ENCODE measurements at places on chromosomes 2 and 18. TPM values are rescaled to one million over a fixed set of nuclear protein-coding genes. Genes with fewer than 3 reads are reported as not detected.

DNA sequence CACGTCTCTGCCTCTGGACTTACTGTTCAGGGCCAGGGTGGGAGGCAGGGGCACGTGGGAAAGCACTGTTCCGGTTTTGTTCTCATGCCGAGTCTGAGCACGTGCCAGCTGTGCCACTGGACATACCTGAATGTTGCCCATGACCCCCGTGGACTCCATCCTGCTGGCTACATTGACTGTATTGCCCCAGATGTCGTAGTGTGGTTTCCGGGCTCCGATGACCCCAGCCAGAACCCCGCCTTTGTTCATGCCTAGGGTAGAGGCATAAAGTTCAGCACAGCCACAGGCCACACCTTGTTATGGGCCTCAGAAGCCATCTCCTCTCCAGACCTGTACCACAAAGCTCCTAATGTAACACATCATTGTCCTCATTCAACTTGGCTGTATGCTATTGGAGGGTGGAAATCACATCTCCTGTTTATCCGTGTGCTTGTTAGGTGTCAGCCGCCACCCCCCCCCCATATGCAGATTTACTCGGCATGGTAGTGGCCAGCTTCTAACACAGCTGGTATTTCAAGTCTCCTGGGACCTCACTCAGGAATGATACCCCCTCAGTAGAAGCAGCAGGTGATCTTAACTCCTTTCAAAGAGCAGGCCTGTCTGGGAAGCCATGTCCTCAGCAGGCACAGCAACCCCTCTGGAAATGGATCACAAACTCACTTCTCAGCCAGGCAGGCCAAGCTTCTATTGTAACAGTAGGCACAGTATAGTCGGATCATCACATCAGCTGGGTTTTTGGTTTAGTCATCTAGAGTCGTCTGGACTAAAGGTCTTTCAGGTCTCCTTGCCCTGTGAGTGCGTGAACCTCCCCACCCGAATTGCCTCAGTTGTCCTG is 27.6 kb downstream of the CENPO start:
- peaks cover 38% of the 10 kb centered on the region for H3K4me1 ChIP-seq
- no peak overlapping the region for H3K4me3 ChIP-seq

The CWC22 gene
- total RNA-seq: 16.7 TPM

GRCh38 chr2:39524756-39525635 is 87.9 kb upstream of the MAP4K3 start:
- no peaks in the 10 kb centered on the region for H3K27me3 ChIP-seq
- peaks cover 47% of the 10 kb centered on the region for H3K4me1 ChIP-seq
- no peak for DNase-seq
- peak overlapping the region; percentile 91 for H3K27ac ChIP-seq
- H3K4me3 ChIP-seq: no peak overlapping the region
- peaks cover 25% of the 10 kb centered on the region for H3K36me3 ChIP-seq

The SLC19A3 gene
- total RNA-seq: not detected

- H3K4me1 ChIP-seq: peaks cover 12% of the 10 kb centered on the region
- no peak overlapping the region for H3K27ac ChIP-seq
- no peaks in the 10 kb centered on the region for H3K27me3 ChIP-seq
- no peak overlapping the region for H3K4me3 ChIP-seq
- H3K36me3 ChIP-seq: 0 out of 2 replicates have a peak, but pooled peaks cover 7% of the 10 kb centered on the region
Measured at GRCh38 chr2:32732912-32733472, 105.1 kb downstream of the TTC27 start.

DNA sequence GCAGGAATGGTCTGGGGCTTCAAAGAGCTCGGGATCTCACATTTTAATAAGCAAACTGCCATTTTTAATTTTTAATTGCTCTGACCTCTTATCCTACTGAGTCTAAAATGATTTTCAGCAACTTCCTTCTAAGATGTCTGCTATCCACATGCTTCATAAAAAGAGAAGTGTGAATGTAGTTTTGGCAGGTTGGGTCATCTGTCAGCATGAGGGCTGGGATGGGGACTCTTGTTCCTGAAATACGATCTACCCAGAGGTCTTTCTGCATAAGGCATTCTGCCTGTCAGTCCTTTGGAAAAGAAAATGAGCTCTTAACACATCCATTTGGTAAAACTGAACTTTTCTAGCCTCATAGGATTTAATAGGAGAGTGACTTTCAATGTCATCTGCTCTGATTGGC is 252.8 kb upstream of the APCDD1 start:
- peaks cover 7% of the 10 kb centered on the region for H3K4me1 ChIP-seq
- H3K4me3 ChIP-seq: no peak overlapping the region
- DNase-seq: no peak
- no peak overlapping the region for H3K27ac ChIP-seq
- peaks cover 22% of the 10 kb centered on the region for H3K27me3 ChIP-seq

DNA sequence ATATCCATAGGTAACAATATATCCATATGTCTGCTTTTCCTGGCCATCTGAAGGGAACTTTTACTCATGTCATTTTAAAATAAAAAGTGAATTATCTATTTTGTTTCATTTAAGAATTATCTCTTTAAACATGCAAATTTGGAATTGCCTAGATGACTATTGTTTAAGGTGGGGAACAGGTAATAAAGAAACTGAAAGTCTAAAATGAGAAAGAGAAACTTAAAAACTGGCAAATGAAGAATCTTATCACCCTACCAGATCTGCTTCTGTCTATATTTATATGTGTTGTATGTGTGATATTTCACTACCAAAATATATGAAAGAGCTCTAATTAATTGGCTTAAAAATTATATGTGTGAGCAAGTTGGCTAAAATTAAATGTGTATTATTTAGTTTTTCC is 243.2 kb upstream of the KCNH7 start:
- H3K27me3 ChIP-seq: no peaks in the 10 kb centered on the region
- no peaks in the 10 kb centered on the region for H3K36me3 ChIP-seq
- H3K27ac ChIP-seq: no peak overlapping the region
- no peak overlapping the region for H3K4me3 ChIP-seq
- no peak for DNase-seq
- H3K4me1 ChIP-seq: no peaks in the 10 kb centered on the region

The ACMSD gene
- total RNA-seq: not detected

DNA sequence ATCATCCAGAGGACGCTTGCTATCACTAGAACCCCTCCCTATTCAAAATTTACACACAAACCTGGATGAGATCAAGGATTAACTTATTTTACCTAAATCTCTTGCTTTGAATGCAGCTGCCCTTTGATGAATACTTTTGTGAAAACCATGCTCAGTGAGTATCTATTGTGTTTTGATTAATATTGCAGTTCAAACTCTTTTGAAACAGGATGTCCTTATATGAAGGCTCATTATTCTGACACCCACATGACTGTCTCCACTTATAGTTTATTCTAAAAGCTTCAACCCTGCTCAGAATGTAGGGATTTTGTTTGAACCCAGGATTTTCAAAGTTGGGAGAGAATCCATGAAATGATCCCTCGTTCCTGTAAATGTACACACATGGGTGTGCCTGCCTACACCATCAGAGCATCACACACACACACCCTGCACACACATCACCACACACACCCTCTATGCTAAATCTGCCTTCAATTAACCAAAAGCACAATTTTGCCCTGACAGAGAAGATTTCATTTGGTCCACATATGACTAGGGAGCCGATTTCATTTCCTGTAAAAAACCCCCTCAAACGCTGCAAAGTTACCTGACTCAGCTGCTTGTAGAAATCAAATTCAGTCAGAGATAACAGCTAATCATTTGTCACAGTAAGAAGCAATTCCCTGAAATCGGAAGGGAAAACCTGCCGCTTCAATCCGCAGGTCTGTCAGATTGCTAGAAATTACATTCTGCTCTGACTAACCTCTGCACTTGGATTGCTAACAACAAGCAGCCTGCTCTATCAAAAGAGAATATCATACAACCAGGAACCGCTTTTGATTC is 65.2 kb downstream of the ZEB2 start:
- peak overlapping the region; percentile 81 for H3K4me3 ChIP-seq
- 0 out of 2 replicates have a peak, but pooled peaks cover 2% of the 10 kb centered on the region for H3K27me3 ChIP-seq
- peaks cover 86% of the 10 kb centered on the region for H3K4me1 ChIP-seq
- peaks cover 6% of the 10 kb centered on the region for H3K36me3 ChIP-seq
- DNase-seq: no peak
- peak overlapping the region; percentile 92 for H3K27ac ChIP-seq

DNA sequence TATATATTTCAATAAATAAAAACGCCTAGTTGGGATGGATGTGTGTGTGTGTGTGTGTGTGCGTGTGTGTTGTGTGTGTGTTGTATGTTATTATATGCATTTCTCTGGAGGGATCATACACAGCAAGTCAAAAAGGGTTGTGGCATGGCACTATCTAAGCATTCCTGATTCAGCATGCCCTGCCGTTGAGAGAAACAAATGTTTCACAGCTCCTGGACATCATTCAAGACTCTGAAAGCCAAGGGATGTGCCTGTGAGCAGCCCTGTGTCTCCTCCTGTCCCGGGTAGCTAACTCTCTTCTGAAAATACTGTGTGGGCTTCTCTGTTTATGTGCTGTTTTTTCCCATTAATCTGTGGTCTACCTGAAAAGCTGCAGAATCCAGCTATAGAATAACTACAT is 197.9 kb upstream of the SETBP1 start:
- no peak for DNase-seq
- H3K4me1 ChIP-seq: no peaks in the 10 kb centered on the region
- H3K36me3 ChIP-seq: no peaks in the 10 kb centered on the region
- H3K27ac ChIP-seq: no peak overlapping the region

DNA sequence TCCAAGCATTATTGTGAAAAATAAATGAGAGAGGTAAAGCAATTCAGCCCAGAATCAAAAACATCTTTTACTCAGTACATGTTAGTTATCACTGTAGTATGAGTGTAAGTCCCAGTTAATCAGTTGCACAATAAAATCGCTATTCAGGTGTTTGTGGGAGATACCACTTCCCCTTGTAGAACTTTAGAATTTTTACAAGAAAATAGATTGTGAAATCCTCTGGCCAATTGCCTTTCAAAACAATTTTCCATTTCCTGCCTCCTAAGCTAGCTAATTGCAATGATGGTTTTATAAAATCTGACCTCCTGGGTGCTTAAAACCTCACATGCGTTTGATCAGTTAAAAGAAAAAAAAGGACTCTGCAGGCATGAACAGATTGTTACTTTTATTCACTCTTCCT is 332.5 kb downstream of the PID1 start:
- H3K27me3 ChIP-seq: no peaks in the 10 kb centered on the region
- peaks cover 18% of the 10 kb centered on the region for H3K36me3 ChIP-seq
- no peak overlapping the region for H3K4me3 ChIP-seq
- H3K27ac ChIP-seq: no peak overlapping the region

- peaks cover 56% of the 10 kb centered on the region for H3K4me1 ChIP-seq
- DNase-seq: peak; percentile 80
- H3K27me3 ChIP-seq: no peaks in the 10 kb centered on the region
- H3K27ac ChIP-seq: peak overlapping the region; percentile 91
Measured at GRCh38 chr2:62501794-62502500, 4.0 kb downstream of the TMEM17 start.

DNA sequence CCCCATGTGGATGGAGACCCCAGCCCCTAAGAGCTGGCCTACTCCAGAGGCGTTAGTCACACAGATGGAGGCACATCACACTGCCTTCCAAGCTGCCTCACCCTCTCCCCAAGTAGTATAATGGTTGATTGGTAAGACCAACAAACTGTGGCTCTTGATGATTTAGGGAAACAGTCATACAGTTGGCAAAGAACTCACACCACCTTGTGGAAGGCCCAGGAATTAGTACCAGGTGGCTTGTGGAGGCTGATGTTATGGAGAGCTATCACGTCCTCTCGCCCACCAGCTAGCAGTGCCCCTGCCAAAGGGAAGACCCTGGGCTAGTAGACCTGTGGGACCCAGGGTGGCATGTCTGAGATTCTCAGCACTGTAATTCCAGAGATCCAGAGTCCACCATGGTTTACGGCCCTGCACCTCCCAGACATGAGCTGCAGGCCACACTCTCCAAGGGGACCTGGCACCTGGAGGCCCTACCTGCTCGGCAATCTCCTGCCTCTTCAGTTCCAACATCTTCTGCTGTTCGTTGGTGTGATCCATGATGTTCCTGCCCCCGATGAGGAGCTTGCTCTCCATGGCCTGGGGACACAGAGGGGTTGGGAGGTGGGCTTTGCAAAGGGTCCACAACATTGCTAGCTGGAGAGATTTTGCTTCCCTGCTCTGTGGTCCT is 26.3 kb downstream of the KIF3C start:
- no peak for DNase-seq
- no peaks in the 10 kb centered on the region for H3K36me3 ChIP-seq
- H3K27me3 ChIP-seq: peaks cover 1% of the 10 kb centered on the region
- H3K4me1 ChIP-seq: peaks cover 18% of the 10 kb centered on the region

DNA sequence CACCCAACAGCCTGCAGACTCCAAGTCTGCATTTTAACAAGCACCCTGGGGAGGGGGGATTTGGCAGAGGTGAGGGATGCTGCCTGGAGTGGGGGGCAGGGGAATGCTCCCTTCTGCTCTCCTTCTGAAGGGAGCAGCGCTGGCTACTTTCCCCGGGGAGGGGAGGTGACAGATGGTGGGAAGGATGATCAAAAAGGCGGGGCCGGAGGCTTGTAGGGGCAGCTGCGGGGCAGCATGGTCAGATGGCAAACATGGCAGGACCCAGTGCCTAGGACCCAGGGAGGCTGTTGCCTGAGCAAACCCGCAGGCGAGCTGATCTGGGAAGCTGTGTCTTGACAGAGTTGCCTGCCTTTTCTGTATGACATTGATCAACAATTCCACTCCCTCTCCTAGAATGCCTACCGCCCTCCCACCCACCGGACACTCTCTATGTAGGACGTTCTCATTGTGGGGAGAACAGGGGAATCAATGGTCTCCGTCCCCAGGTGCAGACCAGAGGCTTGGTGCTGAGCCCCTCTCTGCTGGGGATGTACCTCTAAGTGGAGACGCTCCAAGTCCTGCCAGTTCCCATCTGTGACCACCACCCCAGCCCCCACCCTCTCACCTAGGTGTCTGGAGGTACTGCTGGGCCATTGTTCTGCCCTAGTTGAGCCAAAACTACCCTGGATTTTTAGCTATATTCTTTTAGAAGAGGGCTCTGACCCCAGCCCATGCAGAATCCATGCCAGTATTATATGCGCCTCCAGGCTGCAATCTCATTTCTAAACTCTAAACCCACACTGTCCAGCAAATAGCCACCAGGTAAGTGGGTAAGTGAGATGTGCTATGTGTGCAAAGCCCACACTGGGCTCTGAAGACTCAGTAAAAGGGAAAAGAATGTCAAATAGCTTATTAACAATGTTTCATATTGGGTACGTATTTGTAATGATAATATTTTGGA is 89.7 kb upstream of the SEC11C start:
- peaks cover 12% of the 10 kb centered on the region for H3K27me3 ChIP-seq
- no peak overlapping the region for H3K27ac ChIP-seq
- H3K4me3 ChIP-seq: no peak overlapping the region
- peaks cover 17% of the 10 kb centered on the region for H3K4me1 ChIP-seq

GRCh38 chr2:205637779-205638503 is 44.4 kb upstream of the NRP2 start:
- no peak overlapping the region for H3K27ac ChIP-seq
- H3K4me3 ChIP-seq: no peak overlapping the region
- H3K27me3 ChIP-seq: peaks cover 6% of the 10 kb centered on the region
- H3K36me3 ChIP-seq: peaks cover 4% of the 10 kb centered on the region
- peaks cover 9% of the 10 kb centered on the region for H3K4me1 ChIP-seq
- no peak for DNase-seq

The SLC1A4 gene
- total RNA-seq: 8.5 TPM

The RESP18 gene
- not detected for total RNA-seq

DNA sequence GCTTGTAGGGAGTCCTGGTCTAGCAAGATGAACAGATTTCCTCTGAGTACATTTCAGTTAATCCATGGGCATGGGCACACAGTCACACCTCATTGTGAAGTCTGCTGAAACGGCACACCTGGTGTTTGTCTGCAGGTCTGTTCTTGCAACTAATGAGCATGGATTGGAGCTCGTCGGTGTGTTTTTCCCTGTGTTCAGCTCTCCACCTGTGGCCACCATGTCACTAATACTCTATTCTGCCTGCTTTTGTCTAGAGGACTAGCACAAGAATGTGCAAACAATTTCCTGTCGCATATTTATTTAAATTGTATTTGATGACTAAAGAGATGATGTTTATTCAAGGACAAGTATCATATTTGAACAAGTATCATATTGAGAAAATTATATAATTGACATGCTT is 24.5 kb upstream of the PPP4R1 start:
- peak overlapping the region; percentile 36 for H3K27ac ChIP-seq
- no peak overlapping the region for H3K4me3 ChIP-seq
- no peaks in the 10 kb centered on the region for H3K27me3 ChIP-seq
- DNase-seq: no peak
- H3K4me1 ChIP-seq: peaks cover 72% of the 10 kb centered on the region
